Activated CD4-positive, alpha-beta T cell treated with anti-CD3 and anti-CD28 coated beads for 24 hours (primary cell): ENCODE measurements at places on chromosomes 16 and 17.

GRCh38 chr16:4330277-4330874 lies 14.5 kb downstream of the GLIS2 start:
- peak; percentile 68 for DNase-seq

DNA sequence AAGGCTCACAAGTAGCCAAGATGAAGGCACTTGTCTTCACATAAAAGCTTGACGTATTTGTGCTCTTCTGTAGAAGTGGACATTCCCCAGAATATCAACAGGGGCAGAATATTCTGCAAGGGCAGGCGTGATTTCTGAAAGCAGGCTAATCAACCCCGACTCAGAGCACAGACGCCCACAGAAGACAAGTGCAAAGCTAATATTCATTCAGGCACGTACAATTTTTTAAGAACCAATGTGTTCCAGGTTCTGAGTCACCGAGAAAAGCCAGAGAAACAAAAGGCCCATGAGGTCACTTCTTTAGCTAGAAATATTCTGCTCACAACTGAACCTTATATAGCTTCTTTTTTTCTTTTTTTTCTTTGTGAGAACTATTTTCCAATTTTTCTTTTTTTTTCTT lies 121.6 kb downstream of the DNAH9 start:
- no peak for DNase-seq

- DNase-seq, result no peak
Observed at GRCh38 chr17:45314741-45315647, 1.8 kb downstream of the MAP3K14 start.

GRCh38 chr16:2715519-2715918 lies 4.5 kb downstream of the PRSS27 start:
- DNase-seq, result peak; percentile 60

GRCh38 chr17:8417806-8418205 lies 17.9 kb upstream of the NDEL1 start:
- no peak for DNase-seq

GRCh38 chr16:80114699-80115098 lies 426.1 kb upstream of the DYNLRB2 start:
- no peak for DNase-seq

GRCh38 chr16:9107025-9107970 lies 15.9 kb downstream of the HAPSTR1 start:
- no peak for DNase-seq

GRCh38 chr16:5078626-5079025 lies 7.0 kb downstream of the ALG1 start:
- DNase-seq, result no peak

- DNase-seq, result no peak
Observed at GRCh38 chr17:13931111-13931526, 138.2 kb upstream of the COX10 start.

GRCh38 chr16:57539072-57539796 lies 2.9 kb upstream of the CCDC102A start:
- DNase-seq, result no peak

- no peak for DNase-seq
Observed at GRCh38 chr16:14448879-14449278, 181.2 kb downstream of the PARN start.

- peak; percentile 18 for DNase-seq
Observed at GRCh38 chr17:56597495-56597990, 4.0 kb downstream of the NOG start.

- no peak for DNase-seq
Observed at GRCh38 chr16:3922241-3922640, 41.7 kb upstream of the CREBBP start.

DNA sequence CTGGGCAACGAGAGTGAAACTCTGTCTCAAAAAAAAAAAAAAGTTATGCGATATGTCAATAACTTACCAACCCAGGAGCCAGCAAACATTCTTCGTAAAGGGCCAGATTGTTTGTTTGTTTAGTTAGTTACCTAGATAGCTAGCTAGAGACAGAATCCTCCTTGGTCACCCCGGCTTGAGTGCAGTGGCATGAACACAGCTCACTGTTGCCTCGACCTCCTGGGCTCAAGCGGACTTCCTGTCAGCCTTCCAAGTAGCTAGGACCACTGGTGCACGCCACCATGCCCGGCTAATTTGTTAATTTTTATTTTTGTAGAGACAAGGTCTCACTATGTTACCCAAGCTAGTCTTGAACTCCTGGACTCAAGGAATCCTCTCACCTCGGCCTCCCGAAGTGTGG lies 113.0 kb downstream of the LITAF start:
- DNase-seq, result no peak

GRCh38 chr17:5033352-5034015 lies 1.7 kb downstream of the SLC52A1 start:
- DNase-seq, result no peak

DNA sequence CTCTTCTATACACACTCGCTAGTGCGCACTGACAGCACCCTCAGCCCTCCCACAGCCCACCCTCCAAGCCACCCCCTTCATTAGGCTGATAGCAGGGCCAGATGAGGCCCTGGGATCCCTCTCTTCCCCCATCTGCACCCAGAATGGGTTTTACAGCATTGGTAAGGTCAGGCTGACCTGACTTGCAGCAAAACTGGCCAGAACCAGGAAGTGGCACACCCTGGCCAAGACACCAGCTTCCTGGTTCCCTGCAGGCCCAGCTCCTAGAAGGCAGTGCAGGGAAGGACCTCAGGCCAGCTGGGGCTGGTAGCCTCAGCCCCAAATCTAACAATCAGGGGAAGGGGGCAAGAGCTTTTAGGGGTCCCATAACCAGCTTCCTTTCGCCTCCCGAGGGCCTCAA lies 50.0 kb upstream of the MRPS23 start:
- no peak for DNase-seq

DNA sequence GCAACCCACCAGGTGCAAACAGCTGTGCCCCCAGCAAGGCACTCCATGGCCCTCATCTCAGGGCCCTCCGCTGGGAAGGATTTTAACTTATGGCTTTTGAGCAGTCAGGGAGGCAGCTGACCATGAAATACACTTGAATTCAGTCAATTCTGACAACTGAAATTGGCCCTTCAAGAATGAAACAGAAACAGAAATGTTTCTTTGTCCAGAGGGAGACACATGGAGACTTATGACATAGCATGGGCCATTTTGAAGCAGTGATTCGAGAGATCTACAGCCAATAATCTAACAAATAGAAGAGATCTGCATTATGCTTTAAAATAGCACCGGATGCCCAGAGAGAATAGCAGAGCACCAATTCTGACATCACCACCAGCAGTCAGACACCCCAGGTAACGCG lies 7.5 kb downstream of the CACNG1 start:
- no peak for DNase-seq

GRCh38 chr16:68351991-68352431 lies 41.2 kb downstream of the PRMT7 start:
- DNase-seq, result no peak

- DNase-seq, result no peak
Observed at GRCh38 chr17:29248845-29249244, 2.2 kb downstream of the CRYBA1 start.

GRCh38 chr16:25199457-25199856 lies 17.3 kb upstream of the AQP8 start:
- no peak for DNase-seq

- peak; percentile 62 for DNase-seq
Observed at GRCh38 chr17:32936894-32937500, 9.0 kb downstream of the TMEM98 start.

- no peak for DNase-seq
Observed at GRCh38 chr17:17322516-17323510, 19.6 kb downstream of the NT5M start.

GRCh38 chr16:80309178-80309577 lies 231.6 kb upstream of the DYNLRB2 start:
- no peak for DNase-seq

- DNase-seq, result no peak
Observed at GRCh38 chr16:4032768-4033167, 83.5 kb downstream of the ADCY9 start.

DNA sequence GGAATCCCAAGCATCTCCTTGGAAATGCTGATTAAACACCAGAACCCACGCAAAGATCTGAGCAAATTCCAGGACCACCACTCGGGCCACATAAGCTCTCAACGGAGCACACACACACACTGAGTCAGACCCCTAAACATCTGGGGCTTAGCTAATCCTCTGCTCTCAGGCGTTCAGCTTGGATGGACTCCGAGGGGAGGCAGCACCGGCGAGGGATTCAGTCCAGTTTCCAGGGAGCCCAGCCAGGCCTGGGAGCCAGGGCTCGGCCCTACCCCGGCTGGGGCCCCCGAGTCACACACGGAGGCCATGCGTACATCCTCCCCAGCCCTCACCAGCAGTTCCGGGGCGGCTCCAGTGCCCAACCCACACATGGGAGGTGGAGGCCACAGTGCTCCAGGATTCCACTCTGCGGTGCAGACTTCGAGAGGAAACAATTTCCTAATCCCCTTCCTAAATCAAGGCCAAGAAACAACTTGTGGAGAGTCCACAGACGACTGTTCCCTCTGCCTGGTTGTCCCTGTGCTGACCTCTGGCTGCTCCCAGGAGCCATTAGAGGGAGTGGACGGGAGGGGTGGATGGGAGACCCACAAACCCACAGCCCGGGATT lies 70.5 kb downstream of the GAS7 start:
- DNase-seq, result no peak

DNA sequence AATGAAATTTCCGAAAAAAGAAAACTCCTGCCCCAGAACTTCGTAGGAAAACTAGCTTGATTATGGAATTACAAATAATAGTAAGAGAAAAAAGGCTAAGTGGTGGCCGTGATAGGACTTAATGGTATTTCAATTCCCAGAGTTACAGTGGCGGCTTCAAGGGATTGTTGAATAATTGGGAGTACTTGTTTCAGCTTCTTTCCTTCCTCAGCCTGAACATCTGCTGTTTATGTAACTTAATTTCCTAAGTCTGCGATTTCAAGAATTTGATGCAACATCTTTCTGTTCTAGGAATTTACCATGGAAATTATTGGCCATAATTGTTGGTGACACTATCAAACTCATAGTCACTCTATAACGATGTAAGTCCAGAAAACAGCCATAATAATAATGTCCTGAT lies 684 bp upstream of the APPBP2 start:
- no peak for DNase-seq

DNA sequence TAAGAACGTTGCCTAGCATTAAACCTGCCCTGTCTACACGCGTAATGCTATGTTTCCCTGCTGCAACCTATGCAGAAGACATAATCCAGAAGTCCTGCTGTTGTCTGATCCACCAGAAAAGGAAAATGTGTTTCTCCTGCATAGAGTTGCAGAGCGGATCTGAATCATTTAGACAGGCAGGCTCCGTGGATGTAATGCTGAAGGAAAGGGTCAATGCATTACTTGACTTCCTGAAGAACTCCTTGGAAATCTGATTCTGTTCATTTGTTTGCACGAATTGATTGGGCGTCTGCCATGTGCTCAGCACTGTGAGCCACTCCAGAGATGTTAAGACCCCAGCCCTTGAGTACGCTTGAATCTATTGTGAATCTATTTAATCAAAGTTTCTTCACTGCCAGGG lies 83.4 kb downstream of the FOXL1 start:
- no peak for DNase-seq

- no peak for DNase-seq
Observed at GRCh38 chr16:3748307-3748706, 31.0 kb upstream of the TRAP1 start.

DNA sequence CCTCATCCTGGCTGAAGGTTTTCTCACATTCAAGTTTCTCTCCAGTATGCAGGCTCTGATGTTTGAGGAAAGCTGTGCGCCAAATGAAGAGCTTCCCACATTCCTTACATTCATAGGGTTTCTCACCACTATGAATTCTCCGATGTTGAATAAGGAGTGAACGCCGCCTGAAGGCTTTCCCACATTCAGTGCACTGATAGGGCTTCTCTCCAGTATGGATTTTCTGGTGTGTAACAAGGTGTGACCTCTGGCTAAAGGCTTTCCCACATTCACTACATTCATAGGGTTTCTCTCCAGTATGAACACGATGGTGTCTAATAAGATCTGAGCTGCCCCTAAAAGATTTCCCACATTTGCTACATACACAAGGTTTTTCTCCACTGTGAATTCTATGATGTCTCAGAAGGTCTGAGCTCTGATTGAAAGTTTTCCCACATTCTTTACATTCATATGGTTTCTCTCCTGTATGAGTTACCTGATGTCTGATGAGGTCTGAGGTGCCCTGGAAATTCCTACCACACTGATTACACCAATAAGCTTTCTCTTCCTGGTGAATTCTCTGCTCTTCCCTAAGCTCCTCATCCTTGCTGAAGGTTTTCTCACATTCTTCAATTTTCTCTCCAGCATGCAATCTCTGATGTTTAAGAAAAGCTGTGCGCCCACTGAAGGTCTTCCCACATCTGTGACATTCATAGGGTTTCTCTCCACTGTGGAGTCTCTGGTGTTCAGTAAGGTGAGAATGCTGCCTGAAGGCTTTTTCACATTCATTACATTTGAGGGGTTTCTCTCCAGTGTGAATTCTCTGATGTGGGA lies 8.9 kb downstream of the ZNF594 start:
- DNase-seq, result no peak

DNA sequence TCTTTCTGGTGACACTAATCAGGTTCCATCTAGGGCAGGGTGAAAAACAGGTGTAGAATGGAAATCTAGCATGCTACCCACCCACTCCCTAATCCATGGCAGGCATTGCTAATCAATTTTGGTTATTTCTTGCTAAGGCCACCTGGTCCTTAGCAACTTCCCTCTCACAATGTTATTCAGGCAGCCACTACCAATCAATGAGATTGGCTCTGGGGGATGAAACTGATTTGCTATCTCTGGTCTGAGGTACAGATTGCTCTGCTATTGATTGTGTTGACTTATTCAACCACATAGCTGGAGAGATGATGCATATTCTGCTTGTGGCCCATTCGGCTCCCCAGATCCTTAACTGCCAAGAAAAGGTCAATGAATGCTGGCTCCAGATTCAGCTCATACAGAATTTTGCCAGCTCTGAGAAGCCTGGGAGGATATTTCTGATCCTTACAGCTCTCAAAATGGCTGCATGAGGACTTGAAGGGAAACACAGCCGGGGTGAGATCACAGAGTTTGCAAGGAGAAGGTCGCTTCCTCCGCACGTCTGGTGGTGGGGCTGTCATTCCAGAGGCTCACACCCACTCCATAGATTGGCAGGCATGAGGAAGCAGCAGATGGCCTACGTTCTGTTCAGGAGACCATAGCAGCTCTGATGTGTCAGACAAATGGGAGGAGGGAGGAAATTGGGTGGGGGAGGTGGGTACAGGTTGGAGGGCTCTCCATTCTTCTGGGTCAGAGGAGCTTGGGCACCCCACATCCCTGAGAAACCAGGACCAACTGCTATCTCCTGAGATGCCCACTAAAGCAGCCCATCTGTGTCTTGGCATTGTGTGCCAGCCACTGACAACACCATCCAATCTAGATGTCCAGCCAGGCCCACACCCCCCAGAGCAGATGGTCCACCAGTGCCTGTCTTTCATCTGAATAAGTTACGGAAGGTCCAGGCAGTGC lies 22.3 kb downstream of the SEZ6 start:
- DNase-seq, result no peak

- DNase-seq, result peak; percentile 87
Observed at GRCh38 chr17:5584383-5585286, at the start of gene NLRP1. Gene NLRP1, minus strand, starts transcription at chr17:5584509. Its CDS starts 552 bp downstream, at chr17:5583957.
